ENCODE measurements at places on chromosomes 2 and 18.

DNA sequence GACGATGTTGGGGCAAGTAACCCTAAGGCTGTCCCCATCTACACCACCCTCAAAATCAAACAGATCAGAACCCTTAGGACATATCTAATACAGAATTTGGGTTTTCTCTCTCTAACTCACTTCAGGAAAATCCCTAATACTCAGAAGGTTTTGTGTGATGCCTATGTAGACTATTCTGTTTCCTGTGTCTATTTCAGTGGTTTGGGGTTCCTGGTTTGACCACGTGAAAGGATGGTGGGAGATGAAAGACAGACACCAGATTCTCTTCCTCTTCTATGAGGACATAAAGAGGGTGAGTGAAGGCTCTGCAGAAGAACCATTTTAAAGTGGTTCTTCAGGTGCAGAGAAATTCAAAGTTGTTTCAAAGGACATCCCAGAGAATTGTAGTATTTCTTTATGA is 16.3 kb downstream of the SULT1C2 start:
- no peak for DNase-seq

DNA sequence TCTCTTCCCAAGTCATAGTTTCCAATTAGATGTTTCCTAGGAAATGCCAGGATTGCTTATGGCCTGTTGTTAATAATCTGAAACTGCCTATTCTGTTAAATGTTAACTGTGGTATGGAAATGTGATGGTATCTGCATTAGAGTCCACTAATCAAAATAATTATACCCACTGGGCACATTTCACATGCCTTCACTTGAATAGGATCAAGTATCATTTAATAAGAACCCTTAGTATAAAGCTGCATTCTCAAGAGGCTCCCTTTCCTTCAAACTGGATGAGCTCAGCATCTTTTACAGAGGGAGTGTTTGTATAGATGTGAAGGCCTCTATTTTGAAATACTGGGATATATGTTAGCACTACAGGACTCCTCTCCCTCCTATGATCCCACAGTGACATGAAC is 477.2 kb upstream of the VRK2 start:
- DNase-seq, result no peak

DNA sequence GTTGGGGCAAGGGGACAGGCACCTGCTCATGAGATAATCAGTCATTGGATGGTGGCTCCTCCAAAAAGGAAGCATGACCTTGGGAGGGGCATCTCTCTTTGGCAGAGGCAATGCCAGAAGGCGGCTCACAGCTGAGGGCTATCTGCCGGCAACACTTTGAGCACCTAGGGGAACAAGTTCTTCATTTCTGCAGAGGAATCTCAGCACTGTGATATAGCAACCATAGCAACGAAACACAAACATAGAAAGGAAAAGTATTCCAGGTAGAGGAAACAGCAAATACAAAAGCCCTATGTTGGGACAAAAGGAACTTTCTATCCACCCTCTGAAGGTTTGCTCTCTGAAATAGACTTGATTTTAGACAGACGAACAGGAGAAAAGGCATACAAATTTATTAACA is 89.1 kb upstream of the NEDD4L start:
- no peak for DNase-seq

GRCh38 chr2:158270536-158270935 is 168.9 kb downstream of the UPP2 start:
- DNase-seq, result no peak

- no peak for DNase-seq
Measured at GRCh38 chr2:229261599-229261998, 9.5 kb downstream of the PID1 start.

DNA sequence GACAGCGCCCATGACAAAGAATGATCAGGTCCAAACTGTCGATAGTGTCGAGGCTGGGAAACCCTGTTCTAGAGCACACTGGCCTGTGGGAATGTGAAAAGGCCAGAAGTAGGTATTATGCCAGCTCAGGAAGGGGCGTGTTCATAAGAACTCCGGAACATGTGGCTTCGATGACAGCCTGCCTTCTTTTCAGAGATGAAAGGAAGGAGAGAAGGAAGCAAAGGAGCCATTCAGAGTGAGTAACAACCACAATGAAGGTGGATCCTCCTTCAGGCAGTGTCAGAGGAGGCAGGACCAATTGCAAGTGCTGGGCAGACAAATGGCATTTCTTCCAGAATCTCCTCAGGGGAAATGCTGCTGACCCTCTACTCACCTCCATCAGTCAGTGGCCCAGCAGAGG is 58.5 kb downstream of the NCKAP5 start:
- DNase-seq, result no peak
